GM06990 (cell line): ENCODE measurements at places on chromosomes 6 and 20.

- no peak for DNase-seq
Observed at GRCh38 chr6:44386929-44387345, 569 bp upstream of the CDC5L start.

- no peak for DNase-seq
Observed at GRCh38 chr6:143397227-143398222, 53.0 kb downstream of the ADAT2 start.

GRCh38 chr6:140345935-140346334, 971.5 kb upstream of the CITED2 start:
- DNase-seq: no peak

DNA sequence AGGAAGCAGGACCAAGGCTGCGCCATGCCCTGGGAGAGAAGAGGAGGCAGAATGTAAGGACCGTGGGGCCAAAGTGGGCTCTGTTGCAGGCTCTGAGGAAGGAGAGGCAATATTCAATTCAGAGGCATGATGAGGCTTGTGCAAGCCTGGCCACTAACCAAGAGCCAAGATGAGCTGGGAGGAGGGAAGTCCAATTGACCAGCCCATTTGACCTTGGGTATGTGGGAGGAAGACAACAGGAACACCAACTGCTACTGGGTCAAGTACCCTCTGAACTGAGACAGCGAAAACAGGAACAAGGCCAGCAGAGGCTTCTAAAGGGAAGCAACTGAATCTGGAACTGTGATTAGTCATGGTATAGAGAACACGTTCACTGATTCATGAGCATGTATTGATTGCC, 779.6 kb downstream of the MAFB start:
- DNase-seq: no peak

DNA sequence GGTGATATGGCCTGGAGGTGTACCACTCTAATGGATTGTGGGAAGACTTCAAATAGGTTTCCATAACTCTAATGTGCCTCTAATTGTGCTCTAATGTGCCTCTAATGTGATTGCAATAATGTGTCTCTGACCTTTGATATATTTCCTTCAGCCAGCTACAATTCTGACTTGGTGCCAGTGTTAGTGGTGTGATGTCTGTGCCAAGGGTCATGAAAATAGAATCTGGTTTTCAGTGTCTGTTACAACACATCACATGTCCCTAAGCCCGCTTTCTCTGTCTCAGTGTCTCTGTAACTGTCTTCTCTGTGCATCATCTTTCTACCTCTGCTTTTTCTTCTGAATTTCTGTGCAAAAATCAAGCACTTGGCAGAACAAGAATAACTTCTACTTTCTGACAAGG, 77.2 kb upstream of the ECI2 start:
- no peak for DNase-seq

- no peak for DNase-seq
Observed at GRCh38 chr6:79546186-79546585, 9.0 kb upstream of the LCA5 start.
